Activated T-helper 17 cell treated with anti-CD3 and anti-CD28 coated beads, Interleukin-2, amount 50 U/mL, for 72 hours (primary cell): ENCODE measurements at places on chromosomes 16 and 17.

GRCh38 chr16:11498683-11499082 is 88.0 kb downstream of the LITAF start:
- ATAC-seq, result no peak

GRCh38 chr17:68383443-68384321 is 73.6 kb downstream of the WIPI1 start:
- peak; percentile 79 for ATAC-seq

DNA sequence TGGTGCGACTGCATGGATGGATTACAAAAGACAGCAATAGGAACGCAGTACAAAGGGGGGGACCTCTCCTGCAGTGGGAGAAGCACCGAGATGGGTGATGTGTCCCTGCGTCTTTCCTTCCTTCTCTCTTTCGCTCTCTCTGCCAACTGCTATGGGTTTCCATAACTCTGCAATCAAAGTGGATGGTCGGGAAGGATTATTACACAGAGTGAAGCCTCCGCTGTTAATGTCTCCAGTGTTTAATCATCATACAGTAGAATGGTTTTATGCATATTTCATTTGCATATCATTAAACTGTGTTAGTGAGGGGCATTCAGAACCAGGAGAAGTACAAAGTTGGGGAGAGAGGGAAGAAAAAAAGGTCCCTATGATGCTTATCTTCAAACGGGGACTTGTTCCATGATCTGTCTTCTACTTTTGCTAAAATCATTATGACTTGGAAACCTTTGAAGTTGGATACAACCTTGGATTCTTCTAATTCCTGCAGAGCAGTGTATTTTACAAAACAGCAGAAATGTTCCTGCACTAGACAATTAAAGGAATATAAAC is 255.9 kb upstream of the PMFBP1 start:
- no peak for ATAC-seq

GRCh38 chr16:52652033-52652432 is 105.1 kb upstream of the TOX3 start:
- no peak for ATAC-seq

DNA sequence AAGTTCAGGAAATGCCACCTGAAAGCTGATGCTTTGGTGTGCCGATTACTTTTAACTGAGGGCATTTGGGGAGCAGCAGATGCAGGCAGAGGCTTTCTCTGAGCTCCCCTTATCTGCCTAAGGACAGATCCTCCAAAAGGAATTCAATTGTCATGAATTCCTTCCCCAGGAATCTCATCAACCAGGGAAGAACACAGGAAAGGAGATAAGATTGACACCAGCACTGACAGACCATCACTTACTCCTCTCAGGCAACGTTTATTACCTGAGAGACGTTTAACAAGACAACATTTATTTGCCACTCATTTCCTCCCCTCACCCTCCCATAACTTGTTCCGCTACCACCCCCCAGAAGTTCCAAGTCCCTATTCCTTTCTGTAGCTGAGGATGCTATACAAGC is 17.6 kb upstream of the CDRT4 start:
- no peak for ATAC-seq

- ATAC-seq, result no peak
Observed at GRCh38 chr17:36869856-36870719, 67.2 kb upstream of the LHX1 start.

- no peak for ATAC-seq
Observed at GRCh38 chr16:86631444-86631843, 53.1 kb downstream of the FOXL1 start.

GRCh38 chr16:69724981-69725479 is 1.3 kb downstream of the NQO1 start:
- ATAC-seq, result no peak

- peak; percentile 62 for ATAC-seq
Observed at GRCh38 chr17:82424001-82424862, 5.8 kb upstream of the OGFOD3 start.

DNA sequence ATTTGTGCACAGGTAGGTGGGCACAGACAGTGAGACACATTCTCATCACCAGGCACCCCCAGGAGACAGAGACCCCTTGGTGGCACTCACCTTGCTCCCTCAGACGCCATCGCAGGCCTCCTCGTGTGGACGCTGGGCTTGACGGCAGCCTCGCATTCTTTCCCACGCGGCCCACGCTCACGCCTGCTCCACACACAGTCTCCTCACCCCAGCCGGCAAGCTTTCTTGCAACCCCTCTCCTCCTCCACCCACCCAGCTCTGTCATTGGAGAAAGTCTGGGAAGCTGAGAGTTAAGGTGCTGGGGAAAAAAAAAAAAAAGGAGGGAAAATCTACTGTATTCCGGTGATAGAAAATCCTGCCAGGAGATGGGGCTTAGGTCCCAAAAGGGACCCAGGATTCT is 14.8 kb downstream of the SGCA start:
- no peak for ATAC-seq

GRCh38 chr17:22600644-22601298 is 908.4 kb downstream of the KCNJ18 start:
- ATAC-seq, result no peak

GRCh38 chr16:17548825-17549224 is 78.1 kb upstream of the XYLT1 start:
- peak; percentile 93 for ATAC-seq

DNA sequence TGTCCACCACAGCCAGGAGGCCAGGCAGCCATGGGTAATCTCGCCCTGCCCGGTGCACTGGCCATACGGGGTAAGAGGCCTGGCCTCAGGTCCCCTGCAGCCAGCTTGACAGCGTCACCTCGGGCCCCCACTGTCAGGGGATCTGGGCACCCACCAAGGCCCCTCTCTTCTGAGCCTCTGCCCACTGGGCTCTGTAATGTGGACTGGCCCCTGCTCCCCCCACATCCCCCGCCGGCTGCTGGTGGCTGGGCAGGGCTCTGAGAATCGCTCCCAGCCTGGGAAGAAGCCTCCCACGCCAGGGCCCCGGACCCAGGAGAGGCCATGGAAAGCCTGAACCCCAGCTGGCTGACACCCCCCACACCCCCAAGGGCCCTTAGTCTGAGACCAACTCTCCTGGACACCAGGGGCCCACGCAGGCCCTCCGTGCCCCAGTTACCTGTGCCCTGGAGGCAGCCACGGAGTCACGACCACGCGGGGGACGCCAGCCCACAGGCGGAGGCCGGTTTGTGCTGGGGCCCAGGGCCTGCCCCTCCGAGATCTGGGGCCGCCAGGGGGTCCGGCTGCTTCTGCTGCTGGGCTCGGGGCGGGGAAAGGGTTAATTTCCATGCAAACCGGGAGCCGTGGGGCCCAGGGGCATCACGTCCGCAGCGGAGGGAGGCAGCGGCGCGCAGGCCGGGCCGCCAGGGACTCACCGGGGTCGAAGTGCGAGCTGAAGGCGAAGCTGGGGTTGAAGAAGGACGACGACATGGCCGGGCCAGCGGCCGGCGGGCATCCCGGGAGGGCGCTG is at the start of gene PVALEF:
Gene PVALEF, plus strand, starts transcription at position 262 of the 787 bp plus-strand sequence. CDS start 15,720 bp downstream, outside the sequence.
- no peak for ATAC-seq

DNA sequence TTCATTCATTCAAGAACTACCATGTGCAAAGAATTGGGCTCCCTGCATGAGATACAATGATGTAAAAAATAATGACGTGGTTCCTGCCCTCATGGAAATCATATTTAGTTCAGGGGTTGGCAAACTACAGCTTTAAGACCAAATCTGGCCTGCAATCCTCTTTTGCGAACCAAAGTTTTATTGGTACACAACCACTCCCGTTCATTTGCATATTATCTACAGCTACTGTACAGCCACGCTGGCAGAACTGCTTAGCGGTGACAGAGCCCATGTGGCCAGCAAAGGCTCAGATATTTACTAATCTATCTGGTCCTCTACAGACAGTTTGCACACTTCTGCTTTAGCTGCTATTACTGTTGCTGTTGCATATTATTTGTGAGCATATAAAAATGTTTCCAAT is 167.7 kb downstream of the XYLT1 start:
- no peak for ATAC-seq

DNA sequence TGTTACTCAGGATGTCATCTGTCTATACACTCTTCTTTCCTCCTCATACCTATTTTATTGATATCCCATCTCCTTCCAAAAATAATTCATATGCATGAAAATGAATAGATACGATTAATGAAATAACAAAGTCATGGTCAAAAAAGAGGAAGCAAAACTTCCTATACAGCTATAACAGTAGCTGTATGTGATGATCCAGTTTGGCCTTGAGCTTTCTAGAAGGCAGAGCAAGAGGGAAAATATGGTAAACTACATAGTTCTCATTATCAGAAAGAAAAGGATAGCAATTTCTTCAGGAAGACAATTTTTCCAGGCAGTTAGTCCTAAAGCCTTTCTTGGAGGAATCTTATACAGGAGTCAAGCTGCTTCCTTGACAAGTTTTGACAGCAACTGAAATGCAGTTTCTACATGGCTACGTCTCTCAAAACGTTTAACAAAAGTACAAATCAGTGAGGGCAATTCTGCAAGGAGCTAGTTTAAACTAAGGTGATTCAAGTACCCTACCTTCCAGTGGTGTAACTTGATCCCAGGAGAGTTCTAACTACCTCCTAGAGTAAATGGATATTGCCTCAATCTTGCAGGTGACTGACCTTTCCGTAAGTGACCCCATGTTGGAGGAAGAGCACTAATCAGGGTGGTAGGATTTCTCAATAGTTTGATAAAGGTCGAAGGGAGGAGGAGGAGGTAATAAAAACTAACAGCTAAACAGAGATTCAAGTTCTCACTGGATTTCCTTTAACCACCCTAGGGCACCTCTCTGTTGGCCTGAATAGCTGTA is 1.0 kb downstream of the SPAG5 start:
- no peak for ATAC-seq

DNA sequence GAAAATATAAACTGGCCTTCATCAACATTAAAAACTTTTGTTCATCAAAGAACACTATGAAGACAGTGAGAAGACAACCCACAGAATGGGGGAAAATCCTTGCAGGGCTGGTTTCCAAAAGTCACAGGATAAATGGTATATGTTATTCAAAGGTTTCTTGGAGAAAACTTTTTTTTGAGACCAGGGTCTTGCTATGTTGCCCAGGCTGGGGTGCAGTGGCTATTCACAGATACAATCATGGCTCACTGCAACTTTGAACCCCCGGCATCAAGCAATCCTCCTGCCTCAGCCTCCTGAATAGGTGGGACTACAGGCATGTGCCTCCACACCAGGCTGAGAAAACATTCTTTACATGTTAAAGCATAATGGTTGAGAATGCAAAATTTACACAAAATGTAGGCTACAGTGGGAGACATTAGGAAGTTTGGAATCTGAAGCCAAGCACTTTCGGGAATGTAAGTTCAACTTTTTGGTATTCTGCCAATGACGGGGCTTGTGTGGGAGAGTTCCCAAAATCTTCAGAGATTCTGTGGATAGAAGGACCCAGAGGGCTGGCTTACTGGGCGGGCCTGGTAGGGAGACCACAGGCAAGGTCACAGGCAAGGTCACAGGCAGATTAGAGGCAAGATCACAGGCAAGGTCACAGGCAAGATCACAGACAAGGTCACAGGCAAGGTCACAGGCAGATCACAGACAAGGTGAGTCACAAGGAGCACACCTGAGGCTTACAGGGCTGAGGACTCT is 24.2 kb upstream of the ATP2A3 start:
- no peak for ATAC-seq

GRCh38 chr16:79296491-79296890 is 304.0 kb downstream of the MAF start:
- ATAC-seq, result no peak

DNA sequence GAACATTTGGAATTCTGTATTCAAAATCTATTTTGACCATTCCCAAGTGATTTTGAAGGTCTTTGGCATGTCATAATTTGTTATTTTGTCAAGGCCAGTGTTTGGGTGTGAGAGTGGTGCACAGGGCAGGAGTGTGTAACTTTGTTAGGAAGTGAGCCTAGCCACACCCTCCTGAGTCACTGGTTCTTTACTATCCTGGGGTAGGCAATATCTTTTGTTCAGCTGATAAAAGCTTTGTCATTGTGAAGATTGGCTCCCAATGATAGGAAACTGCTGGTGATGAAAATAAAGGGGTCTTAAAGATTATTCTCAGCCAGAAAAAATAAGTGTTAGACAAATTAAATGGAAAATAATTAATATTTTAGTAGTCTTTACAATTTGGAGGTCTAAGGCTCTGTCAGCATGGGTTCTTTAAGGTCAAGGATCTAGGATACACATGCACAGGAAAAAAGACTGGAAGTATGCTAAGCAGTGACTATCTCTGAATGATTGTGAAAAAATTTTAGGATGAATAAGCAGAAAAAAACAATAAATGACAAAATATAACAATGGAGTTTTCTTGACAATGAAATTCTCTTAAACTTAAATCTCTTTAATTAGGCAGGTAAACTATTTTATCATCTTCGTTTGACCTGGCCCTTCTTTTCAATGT is 5.1 kb downstream of the UBN1 start:
- no peak for ATAC-seq

DNA sequence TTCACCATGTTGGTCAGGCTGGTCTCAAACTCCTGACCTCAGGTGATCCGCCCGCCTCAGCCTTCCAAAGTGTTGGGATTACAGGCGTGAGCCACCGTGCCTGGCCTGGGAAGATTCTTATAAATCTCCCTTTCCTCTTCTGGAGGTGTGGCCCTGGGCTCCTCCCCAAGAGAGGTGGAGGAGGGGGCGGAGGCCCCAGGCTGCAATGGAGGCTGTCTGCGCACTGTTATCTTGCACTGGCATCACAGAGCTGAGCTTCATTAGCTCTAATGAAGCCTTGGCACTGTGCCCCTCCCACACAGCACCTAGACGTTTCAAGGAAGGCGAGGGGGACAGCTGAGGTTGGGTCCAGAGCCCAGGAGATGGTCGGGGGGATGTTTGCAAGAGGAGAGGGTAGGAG is 7.5 kb downstream of the ARHGAP23 start:
- ATAC-seq, result no peak
